Subcutaneous preadipocyte (primary cell): ENCODE measurements at places on chromosomes 1 and 21. TPM values are rescaled to one million over a fixed set of nuclear protein-coding genes. Genes with fewer than 3 reads are reported as not detected.

Gene TMEM125
- total RNA-seq, result not detected in 2 replicates

Gene TNNT2
- not detected in 2 replicates for total RNA-seq

Gene TRIM46
- 2.9 and 3.3 TPM in 2 replicates for total RNA-seq

Gene MTARC1
- 0.37 and 0.39 TPM in 2 replicates for total RNA-seq

Gene PADI4
- not detected in 2 replicates for total RNA-seq

Gene RNF186
- not detected in 2 replicates for total RNA-seq

Gene C1orf21
- 8.6 and 17.3 TPM in 2 replicates for total RNA-seq

Gene ELAVL4
- not detected in 2 replicates for total RNA-seq

Gene TEX38
- not detected in 2 replicates for total RNA-seq

Gene CCDC30
- total RNA-seq, result 1.4 and 1.5 TPM in 2 replicates

Gene SEC16B
- 1.2 and 2.6 TPM in 2 replicates for total RNA-seq

Gene DCDC2B
- total RNA-seq, result not detected in 2 replicates

Gene DMRTA2
- not detected in 2 replicates for total RNA-seq
